ENCODE measurements at places on chromosomes 7 and 10.
A peak's percentile ranks its signal among the peaks of the same experiment; 100 is the strongest.

- no peak for DNase-seq
Observed at GRCh38 chr7:83472376-83472775, 176.6 kb downstream of the SEMA3E start.

GRCh38 chr10:97861097-97861750, 11.6 kb downstream of the GOLGA7B start:
- DNase-seq: no peak

GRCh38 chr10:123974406-123974805, 82.8 kb upstream of the CPXM2 start:
- DNase-seq: no peak

DNA sequence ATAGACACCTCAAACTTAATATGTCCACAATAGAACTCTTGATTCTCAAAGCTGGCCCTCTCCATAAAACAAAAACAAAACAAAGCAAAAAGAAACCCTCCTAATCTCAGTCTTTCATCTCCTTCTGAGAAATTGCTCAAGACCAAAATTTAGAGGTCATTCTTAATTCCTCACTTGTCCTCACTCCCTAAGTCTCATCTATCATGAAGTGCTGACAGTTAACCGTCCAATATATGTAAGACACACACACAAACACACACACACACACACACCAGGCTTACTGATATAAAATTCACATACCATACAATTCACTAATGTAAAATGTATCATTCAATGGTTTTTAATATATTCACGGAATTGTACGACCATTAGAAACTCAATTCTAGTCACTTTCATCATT, 17.0 kb upstream of the SVIL start:
- DNase-seq: no peak

GRCh38 chr10:114650266-114650665, 7.8 kb downstream of the ABLIM1 start:
- no peak for DNase-seq

- no peak for DNase-seq
Observed at GRCh38 chr10:7956508-7956907, 98.0 kb upstream of the GATA3 start.

DNA sequence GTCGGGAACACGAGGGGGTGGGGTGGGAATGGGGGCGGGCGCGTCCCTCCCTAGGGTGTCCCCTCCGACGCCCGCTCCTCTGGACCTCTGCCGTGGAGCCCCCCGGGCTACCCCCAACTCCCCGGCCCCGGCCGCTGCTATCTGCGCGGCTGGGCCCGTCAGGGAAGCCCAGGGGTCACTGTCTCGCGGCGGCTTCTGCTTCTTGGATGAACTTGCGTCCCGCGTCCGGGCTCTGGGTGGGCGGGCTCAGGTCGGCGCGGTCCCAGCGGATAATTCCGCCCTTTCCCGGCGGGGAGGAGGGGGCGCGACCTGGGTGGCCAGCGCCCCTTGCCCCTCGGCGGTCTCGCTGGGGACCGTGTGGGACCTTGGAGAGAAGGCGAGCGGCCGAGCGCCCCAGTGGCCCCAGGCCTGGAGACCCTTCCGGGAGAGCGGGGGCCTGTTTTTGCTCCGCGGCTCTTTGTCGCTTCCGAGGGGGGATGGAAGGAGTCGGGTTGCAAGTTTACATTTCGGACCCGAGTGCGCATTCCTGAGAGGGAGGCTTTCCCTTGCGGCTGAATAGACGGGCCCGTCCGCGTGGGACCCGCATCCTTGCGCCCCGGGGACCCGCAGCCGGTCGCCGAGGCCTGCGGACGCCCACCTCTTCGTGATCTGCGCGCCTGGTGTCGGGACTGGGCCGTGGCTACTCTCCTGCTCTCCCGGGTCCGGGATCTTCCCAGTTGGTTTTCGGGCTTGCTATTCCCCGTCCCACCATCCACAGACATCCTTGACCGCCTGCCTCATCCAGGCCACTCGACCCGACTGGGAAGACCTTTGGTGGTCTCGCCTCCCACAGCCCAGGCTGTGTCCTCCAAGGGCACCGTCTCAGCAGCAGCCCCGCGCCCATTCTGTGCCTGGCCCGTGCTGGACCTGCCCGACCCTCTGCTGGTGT, 812 bp downstream of the DOCK1 start:
- DNase-seq: no peak

DNA sequence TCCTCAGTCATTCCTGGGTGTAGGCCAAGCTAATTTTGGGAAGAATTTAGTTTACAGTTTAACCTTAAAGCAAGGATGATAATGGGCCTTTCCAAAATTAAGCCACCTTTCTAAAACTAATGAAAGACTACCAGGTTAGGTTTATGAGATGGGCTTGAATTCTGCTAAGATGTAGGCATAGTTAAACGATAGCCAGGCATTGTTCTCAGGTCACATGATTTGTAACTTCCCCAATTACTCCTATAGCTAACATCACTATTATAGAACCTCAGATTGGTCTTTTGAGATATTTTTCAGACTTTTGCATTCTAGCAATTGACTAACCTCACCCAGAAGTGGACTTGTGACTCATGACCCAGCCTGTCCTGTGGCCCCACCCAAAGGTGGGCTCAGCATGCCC, 7.0 kb upstream of the NUB1 start:
- no peak for DNase-seq

GRCh38 chr10:7410862-7411670, at the start of gene SFMBT2:
TSS of gene SFMBT2 (minus strand) at chr10:7411034. CDS start at chr10:7381898, 29,136 bp downstream.
- peak; percentile 53 for DNase-seq

DNA sequence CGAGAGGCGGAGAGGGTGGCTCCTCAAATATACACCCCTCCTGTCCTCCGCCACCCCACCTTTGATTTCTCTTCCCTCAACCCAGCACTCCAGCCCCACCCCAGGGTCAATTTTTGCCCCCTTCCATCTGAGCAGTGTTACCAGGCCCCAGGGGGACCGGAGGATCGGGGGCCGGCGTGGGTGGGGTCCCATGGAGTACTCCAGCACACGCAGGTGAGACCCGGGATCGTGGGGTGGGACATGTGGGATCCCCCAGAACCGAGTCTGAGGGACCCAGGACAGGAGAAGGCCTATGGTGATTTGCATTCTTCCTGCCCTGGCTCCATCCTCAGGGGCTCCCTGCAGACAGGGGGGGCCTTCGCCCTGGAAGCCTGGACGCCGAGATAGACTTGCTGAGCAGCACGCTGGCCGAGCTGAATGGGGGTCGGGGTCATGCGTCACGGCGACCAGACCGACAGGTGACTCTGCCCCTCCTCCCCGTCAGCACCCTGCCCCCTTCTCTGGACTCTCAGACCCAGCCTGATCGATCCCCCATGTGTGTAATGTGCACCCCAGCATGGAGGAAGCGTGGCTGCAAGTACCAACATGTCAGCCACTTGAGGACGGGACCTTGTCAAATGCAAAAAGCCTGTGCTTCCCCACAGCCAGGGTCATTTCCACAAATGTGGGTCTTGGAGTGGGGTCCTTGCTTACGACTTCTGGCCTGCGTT, 744 bp downstream of the TRIP6 start:
- DNase-seq: no peak

- no peak for DNase-seq
Observed at GRCh38 chr10:65501259-65501658, 1424.6 kb upstream of the LRRTM3 start.

GRCh38 chr7:120838281-120838682, 19.7 kb downstream of the TSPAN12 start:
- no peak for DNase-seq

DNA sequence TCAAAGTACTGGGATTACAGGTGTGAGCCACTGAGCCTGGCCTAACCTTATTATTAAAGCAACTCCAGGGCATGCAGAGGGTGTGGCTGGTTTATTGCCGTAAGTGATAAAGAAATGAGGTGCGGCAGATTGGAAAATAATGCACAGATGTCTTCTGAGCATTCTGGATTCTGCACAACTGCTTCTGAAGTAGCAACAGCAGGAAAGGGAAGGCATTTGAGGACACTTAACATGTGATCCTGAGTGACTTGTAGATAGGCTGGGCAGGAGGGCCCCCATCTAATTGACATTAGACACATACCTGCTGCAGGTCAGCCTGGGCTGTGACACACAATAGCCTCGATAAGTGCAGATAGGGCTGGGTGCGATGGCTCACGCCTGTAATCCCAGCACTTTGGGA, 5.6 kb downstream of the RHBDD2 start:
- DNase-seq: no peak

DNA sequence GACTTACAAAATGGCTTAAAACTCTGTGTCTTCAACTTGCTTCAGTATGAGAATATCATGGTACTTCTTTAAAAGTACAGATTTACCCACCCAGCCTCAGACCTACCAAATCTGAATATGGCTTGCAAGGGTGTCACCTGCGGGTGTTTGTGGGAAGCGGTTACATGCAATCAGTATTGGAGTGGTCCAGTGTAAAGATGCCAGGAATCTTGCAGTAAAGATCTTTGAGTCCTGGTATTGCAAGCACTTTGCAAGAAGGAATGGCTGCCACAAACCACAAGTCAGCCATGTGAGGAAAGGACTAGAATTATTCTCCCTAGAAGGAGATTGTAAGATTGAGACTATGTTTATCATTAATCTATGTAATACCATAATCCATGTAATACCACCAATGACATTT, 115.1 kb downstream of the PON1 start:
- no peak for DNase-seq

- no peak for DNase-seq
Observed at GRCh38 chr10:110212119-110213006, 5.0 kb downstream of the MXI1 start.

- no peak for DNase-seq
Observed at GRCh38 chr10:101028446-101029337, 2.2 kb downstream of the PDZD7 start.

DNA sequence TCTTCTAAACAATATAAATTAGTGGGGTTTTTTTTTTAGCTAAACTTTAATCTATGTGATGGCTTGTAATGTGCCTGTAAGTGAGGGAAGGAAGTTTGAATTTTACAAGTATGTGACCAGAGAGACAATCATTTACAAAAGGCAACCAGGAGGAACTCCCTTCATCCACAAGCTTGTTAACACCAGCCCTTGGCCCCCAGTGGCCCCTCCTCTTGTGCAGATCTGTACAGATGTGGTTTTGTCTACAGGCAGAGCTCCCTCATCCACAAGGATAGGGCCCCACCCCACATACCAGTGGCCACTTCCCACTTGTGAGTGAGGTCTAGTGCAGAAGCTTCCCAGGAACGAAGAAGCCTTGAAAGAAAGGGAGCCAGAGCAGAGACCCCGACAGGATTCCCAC, 234.1 kb upstream of the KMT2E start:
- DNase-seq: no peak

DNA sequence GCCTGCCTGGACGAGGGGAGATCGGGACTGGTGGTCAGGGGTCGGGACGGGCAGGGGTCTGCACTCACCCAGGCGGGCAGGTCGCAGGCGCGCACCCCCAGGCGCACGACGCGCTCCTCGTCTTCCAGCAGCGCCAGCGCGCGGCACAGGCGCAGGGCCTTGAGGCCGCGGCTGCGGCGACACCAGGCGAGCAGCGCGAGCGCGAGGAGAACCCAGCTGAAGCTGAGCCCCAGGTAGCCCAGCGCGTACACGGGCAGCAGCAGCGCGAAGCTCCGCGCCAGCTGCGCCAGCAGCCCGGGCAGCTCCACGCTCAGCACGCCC, 328 bp downstream of the ESYT2 start:
- DNase-seq: no peak

DNA sequence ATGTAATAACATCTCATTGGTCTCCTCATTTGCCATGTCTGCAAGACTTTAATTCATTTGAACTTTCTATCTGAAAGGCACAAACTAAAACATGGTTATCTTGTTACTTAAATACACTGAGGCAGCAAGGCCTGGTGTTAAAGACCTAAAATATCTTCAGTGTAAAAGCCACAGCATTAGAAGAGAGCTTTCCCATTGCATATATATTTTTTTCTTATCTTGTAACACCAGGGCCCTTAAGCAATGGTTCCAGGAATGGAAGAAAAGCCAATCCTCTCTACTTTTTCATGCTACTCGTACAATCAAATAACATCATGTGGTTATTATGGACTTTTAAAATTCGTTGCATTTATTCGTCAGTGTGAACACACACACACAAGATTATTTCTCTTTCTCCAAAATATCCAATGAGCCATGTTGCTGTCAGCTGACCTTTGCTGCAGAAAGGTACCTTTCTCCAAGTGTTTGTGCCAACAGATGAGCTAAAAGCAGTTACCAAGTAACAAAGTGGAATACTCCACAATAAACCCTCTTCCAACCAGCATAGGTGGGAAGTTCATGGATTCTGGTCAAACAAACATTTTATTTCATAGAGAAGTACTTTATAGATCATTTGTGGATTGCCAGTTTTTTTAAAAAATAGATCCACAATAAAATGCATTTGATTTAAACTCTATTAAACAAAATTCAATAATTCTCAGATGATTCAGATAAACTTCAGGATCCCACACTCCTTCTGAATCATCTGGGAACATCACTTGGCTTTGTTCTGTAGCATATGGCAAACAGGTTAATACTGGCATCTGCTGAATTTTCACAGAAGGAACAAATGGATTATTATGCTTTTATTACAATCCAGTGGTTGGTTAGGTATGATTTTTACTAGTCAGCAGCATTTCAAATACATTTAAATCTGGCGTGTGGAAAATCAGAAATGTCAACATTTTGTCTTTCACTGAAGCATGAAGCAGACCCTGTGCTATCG, 63.3 kb upstream of the AGBL3 start:
- no peak for DNase-seq

DNA sequence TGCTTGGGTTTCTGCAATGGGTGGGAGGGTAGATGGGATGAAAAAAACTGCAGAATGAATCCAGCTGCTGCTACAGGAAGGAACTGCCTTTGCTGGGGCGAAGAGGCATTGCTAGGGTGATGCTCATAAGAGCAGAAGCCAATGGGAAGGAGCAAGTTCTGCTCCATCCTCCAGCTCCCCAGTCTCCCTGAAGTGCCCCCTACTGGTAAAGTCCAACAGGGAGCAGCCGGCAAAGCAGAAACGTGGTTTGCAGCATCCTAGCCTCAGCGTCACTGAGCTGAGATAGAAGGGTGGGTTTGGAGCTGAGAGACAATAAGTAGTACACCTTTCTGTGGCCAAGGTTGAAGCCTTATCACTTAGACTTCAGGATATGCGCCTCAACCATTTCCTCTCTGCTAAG, 220.5 kb downstream of the CCSER2 start:
- DNase-seq: no peak

GRCh38 chr10:61157182-61157581, 213.2 kb upstream of the RHOBTB1 start:
- no peak for DNase-seq

All from cerebellar nuclear complex (tissue), 1 donor.